ENCODE measurements at places on chromosomes 3 and 15.
A peak's percentile ranks its signal among the peaks of the same experiment; 100 is the strongest.

GRCh38 chr3:37163262-37164015 lies 10.9 kb downstream of the LRRFIP2 start:
- DNase-seq: no peak

- no peak for DNase-seq
Observed at GRCh38 chr3:161489395-161489794, 7.2 kb upstream of the OTOL1 start.

GRCh38 chr3:191781044-191781443 lies 320.1 kb downstream of the PYDC2 start:
- DNase-seq: no peak

- no peak for DNase-seq
Observed at GRCh38 chr3:38116471-38117162, 20.3 kb downstream of the ACAA1 start.

- DNase-seq: no peak
Observed at GRCh38 chr3:18872466-18872865, 275.8 kb upstream of the KCNH8 start.

- no peak for DNase-seq
Observed at GRCh38 chr3:151827816-151828215, 13.9 kb downstream of the AADAC start.

DNA sequence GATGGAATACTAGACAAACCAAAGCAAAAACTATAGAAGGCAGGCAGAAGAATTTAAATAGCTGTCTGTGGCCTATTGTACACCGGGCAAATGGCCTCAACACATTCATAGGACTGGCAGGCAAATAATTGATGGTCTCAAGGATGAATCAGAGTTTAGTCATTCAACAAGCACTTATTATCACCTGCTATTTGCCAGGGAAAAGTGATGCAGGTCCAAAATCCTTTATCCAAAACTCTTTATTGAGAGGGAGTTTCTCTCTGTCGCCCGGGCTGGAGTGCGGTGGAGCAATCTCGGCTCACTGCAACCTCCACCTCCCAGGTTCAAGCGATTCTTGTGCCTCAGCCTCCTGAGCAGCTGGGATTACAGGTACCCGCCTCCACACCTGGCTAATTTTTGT lies 2.3 kb downstream of the EIF2AK4 start:
- no peak for DNase-seq

DNA sequence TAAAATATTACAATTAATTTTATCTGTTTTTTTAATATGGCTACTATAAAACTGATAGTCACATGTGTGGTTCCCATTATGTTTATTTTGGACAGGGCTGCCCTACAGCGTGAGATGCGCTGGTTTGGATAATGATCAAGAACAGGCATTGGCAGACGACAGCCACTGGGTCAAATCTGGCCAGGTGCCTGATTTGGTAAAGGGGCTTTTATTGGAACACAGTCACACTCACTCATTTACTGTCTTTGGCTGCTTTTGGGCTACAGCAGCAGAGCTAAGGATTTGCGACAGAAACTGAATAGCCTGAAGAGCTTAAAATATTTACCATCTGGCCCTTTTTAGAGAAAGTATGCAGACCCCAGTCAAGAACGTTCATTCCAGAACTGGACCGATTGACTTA lies 724.2 kb upstream of the CFAP20DC start:
- DNase-seq: no peak

GRCh38 chr15:91706322-91707032 lies 147.0 kb upstream of the SLCO3A1 start:
- DNase-seq: peak; percentile 85

DNA sequence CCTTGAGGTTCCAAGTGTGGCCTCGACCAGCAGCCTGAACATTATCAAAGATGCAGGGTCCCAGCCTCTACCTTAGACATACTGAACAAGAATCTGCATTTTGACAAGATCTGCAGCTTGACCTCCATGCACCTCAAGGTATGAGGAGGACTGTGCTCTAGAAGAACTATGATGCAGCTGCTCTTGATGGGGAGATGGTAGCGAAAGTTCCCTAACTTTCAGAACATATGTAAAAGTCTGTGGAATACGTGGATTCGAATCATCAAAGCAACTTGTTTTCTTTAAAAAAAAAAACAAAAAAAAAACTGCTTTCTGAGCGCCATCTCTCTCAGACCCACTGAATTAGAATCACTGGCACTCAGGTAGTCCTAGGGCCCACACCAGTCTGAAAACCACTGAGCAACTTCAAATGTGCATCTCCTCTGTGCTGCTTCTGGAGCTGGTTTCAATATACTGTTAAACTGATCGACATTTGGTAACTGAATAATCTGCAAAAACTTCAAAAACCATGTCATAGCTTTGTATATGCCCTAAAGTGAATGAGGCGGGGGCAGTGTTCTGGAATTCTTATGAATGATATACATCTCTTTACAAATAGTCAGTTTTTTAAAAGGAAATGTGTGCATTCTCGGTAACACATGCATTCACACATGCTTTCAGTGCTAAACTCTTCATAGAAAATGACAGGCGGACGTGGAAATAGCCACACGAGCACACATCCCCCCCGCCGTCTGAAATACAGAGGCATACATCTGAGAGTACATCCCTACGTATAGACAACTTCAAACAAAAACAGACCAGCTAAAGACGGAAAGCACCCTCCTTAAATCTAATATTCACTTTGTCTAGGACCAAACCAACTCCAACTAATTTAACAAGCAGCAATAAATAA lies 128.8 kb downstream of the FOXP1 start:
- DNase-seq: no peak

- no peak for DNase-seq
Observed at GRCh38 chr3:184405075-184406030, 25.5 kb downstream of the CHRD start.

GRCh38 chr3:25144430-25144829 lies 283.6 kb upstream of the RARB start:
- no peak for DNase-seq

- DNase-seq: no peak
Observed at GRCh38 chr15:41561104-41561776, 2.2 kb downstream of the TYRO3 start.

GRCh38 chr3:161415506-161416231 lies 44.4 kb upstream of the SPTSSB start:
- no peak for DNase-seq

- no peak for DNase-seq
Observed at GRCh38 chr3:64913515-64913914, 225.7 kb upstream of the ADAMTS9 start.

DNA sequence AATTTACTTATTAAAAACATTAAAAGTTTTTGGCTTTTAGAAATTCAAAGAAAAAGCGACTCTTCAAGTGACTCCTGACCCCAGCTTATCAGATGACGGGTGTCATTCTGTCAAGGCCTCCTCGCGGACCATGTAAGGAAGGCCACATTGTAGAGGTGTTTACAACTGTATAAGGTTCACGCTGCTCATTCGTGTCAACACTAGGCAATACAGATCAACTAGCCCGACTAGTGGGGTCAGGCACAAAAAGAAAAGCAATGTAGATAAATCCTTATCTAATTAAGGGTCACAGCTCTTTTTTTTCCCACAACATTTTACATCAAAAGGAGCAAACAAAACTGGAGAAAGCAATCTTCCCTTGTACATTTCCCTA lies 207.5 kb upstream of the NR2F2 start:
- no peak for DNase-seq

DNA sequence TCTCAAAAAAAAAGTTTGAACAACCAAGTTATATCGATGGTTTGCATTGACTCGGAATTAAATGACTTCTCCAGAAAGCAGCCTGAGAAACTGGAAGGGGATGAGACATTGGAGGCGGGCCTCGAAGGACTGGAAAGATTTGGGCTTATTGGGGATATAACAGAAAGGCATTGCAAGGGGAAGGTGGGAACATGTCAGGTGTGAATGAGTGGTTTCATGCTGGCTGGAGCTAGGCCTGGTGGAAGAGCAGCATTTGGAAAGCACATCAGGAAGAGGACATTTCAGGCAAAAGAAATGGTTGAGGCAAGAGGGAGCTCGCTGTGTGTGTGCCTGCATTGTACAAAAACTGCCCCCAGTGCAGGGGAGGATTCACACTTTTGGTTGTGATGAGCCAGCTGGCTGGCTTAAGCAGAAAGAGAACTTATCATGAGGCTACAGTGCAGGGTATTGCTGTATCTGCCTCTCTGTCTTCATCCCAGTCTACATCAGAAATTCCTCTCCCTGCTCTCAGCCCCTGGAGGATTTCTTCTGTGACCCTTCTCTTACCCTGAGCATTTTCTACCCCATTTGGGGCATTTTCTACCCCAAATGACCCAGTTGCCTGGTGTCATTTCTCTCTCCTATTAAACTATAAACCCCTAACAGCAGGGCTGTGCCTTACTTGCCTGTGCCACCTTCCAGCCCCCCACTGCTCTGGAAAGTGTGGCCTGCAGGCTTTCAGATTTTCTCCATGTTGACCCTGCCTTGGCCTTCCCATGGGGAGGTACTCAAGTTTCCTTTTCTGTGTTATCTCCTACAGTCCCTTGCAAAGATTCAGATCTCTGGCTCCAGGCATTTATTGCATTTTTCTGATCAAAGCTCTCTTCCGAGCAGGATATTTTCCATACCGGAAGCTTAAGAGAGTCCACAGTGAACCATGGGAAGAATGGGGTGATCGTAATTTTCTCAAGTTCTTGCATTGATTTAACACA lies 64.4 kb upstream of the FLNB start:
- no peak for DNase-seq

DNA sequence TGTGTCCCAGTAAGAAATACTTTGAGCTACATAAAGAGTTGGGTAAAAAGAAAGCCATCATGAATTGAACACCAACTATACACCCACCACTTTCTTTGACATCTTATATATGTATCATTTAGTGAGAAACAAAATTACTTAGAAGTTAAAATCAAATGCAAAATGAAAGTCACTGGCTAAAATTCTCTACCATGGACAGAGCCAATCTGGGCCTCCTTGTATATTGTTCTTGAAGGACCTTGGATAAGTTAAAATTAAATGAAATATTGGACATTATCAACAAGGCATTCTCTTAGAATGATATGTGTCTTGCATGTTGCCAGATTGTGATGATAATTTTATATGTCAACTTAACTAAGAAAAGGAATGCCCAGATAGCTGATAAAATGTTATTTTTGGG lies 64.2 kb upstream of the CHL1 start:
- no peak for DNase-seq

- DNase-seq: no peak
Observed at GRCh38 chr3:11539677-11540076, 104.0 kb downstream of the VGLL4 start.

DNA sequence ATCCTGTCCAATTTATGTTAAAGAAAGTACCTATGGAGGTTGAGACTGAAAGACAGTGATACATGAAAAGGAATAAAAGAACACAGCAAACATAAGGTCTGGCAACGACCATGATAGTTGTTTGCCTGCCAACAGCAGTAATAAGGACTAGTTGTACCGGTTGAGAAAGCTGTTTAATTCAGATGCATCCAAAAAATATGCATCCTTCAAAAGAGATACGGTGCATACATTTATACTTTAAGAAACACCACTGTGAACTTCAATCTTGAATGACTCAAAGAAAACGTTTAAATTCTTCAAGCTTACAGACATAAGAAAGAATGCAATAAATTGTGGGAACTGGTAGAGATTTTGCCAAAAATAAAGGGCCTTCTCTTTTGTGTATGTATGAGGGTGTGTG lies 492.1 kb downstream of the NLGN1 start:
- no peak for DNase-seq

DNA sequence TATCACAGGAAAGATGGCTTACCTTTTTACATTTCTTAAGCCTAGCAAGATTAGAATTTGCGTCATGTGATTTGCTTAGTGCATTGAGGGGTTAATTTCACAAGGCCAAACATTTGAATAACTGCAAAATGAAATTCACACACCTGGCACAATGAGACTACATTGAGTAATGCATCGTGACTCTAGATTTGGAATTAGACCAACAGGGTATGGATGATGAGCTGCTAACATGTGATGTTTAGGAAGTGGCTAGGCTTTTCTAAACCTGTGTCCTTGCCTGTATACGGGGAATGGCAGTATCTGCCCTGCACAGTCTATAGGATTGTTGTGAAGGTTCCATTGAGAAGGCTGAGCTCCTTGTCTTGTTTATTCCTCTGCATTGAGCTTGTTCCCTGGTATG lies 160.1 kb downstream of the MFSD1 start:
- DNase-seq: peak; percentile 93

- no peak for DNase-seq
Observed at GRCh38 chr3:71958533-71958932, 173.6 kb upstream of the PROK2 start.

DNA sequence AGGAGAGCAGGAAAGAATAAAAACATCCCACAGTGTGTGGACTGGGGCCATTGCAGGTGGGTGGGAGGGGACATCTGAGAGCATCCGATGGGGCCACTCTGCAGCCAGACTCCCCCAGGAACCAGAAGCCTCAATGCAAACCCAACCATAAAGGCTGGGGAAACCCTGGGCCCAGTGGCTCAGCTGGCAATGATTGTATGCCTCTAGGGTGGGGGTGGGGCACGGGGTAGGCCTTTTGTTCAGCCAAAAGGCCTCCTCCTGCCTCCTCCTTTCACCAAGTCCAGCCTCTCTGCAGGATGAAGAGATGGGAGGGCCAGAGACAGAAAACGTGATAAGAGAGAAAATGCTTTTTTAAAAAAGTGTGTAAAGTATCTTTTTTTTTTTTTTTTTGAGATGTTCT lies 45.5 kb upstream of the HERC1 start:
- DNase-seq: no peak

- no peak for DNase-seq
Observed at GRCh38 chr3:156311930-156312329, 191.6 kb downstream of the KCNAB1 start.

DNA sequence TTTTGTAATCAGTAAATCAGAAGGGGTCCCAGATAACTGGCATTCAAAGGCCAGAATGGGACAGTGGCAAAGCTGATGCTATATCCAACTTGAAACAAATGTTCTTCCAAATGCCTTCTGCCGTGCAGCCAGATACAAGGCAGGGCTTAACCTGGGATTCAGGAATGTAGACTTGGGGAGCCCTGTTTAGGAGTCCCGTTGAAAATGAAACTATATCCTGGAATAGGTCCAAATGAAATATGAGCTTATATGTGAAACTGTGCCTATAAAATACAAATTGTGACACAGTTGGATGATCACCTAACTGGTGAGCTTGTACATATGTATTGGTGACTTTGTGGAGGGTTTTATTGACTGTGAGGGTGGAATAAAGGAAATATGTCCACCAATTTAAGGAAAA lies 28.7 kb downstream of the FRMD4B start:
- DNase-seq: no peak

GRCh38 chr3:64152086-64152485 lies 73.2 kb downstream of the PRICKLE2 start:
- no peak for DNase-seq

DNA sequence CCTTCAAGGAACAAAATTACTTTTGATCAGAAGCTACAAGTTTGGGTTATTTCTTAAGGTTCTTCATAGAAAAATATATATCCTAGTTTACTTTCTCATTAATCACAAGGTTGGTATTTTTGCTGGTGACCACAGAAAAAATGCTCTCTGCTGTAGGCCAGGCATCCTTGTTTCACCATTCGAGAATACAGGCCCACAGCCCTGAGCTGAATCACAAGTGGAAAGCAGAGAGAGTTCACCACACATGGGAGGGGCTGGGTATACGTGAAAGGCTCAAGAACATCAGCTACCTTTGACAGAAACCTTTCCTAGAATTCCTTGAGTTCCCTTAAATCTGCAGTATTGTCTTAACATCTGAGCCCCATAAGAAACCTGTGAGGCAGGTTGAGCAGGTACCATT lies 23.2 kb downstream of the CPEB1 start:
- no peak for DNase-seq

All from NCI-H526 (cell line).